ENCODE measurements at places on chromosomes 5 and 9.

- no peak for DNase-seq
These were observed 237.1 kb downstream of the RFX3 start for GRCh38 chr9:3288686-3289085.

GRCh38 chr9:100066539-100066938, 32.3 kb downstream of the ERP44 start:
- DNase-seq: no peak

DNA sequence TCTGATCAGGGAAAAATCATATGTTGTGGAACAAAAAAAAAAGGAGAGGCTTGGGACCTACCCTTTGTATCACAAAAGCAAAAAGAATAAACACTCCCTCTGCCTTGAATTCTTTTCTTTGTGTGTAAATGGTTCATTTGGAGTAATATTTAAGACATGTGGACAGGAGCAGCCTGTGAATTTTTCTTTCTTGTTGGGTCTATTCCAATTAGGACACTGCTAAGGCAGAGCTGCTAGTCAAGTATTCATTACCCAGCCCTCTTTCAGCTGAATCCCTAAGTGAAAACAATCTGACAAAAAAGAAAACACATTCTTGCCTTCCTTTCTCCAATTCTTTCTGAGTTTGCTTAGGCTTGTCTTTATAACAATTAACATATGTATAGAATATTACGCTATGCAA, 330.0 kb downstream of the EBF1 start:
- no peak for DNase-seq

DNA sequence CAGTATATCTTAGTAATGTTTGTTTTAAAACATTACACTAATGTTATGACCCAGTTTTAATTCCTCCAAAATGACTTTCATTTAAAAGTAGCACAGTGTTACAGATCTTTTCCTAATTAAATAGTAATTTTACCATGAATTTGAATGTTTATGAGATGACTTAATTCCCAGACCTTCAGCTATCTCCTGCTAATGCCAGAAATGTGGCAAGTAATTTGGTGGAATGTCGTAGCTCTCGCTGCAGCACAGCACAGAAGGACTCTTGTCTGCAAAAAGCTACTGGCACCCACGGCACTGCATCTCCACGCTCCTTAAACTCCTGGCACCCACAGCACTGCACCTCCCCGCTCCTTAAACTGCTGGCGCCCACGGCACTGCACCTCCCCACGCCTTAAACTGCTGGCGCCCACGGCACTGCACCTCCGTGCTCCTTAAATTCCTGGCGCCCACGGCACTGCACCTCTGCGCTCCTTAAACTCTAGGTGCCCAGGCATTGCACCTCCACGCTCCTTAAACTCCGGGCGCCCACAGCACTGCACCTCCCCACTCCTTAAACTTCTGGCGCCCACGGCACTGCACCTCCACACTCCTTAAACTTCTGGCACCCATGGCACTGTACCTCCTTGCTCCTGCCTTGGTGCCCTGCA, 163.1 kb downstream of the CDK5RAP2 start:
- no peak for DNase-seq

- DNase-seq: no peak
These were observed 3.7 kb downstream of the PCDHGA12 start for GRCh38 chr5:141434006-141434405.

- DNase-seq: no peak
These were observed 164.5 kb downstream of the GAS1 start for GRCh38 chr9:86782831-86783230.

DNA sequence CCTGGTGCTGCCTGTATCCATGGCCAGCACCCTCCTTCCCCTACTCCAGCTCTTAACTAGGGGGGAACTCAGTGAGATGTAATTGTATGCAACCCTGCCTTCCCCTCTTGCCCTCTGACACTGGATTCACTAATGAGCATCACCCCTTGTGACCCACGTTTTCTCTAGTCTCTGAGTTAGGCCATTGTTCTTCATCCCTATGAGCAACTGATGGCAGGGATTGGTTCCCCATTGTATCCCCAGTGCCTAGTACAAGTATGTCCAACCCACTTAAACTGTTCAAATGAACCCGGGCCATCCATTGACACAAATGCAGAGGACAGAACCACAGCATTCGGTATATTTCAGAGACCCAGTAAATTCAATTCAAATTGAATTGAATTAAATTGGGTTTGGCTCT, 77.6 kb upstream of the ASTN2 start:
- no peak for DNase-seq

GRCh38 chr5:38151878-38152277, 106.5 kb upstream of the EGFLAM start:
- DNase-seq: no peak

DNA sequence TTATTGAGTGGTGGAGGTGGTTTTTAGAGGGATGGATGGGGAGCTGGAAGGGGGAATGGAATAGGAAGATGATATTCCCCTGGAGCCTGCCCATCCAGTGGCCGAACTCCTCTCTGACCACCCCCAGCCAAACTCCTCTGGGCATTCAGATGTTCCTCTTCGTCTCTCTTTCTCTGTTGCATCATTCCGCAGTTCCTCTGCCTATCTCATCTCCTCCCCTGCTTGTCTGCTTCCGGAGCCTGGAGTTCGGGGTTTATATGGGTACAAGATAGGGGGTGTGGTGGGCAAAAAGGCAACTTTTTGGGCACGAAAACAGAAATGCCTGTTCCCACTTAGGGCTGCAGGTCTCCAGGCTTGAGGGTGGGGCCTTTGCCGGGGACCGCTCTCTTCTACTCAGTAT, 12.2 kb upstream of the CDK5RAP2 start:
- DNase-seq: no peak

DNA sequence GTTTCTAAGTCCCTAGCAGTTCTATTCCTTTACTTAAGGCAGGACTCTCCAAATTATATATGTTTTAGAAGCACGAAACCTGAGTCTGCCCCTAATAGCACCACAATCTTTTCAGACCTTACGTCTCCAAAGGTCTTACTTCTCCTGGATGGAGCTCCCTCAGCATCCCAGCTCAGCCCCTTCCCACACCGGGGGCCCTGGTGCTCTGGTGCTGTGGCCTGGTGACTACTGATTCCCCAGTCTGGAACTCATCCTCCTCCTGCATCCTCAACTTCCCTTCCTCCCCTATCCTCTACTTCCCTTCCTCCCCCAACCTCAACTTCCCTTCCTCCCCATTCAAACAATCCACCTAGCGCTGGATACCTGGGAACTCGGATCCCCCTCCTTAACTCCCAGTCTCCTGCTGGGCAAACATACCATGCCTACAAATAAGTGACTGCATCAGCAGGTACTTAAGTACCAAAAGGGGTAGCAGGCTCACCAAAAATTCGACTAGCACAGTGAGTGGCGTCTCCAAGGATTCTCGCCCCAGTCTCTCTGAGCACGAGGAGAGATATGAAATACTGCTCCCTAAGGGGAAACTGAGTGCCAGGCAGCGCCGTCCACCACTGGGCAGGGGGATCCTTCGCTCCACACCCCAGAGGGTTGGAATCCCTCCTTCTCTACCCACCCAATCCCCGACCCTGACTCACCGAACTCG, 831 bp downstream of the IGFBPL1 start:
- no peak for DNase-seq

- DNase-seq: no peak
These were observed 59.1 kb upstream of the SH3GL2 start for GRCh38 chr9:17519761-17520160.

GRCh38 chr5:166962461-166962860, 1329.0 kb upstream of the WWC1 start:
- no peak for DNase-seq

- no peak for DNase-seq
These were observed 1359.1 kb upstream of the CDH9 start for GRCh38 chr5:28397502-28397941.

- DNase-seq: no peak
These were observed 8.0 kb downstream of the EGFL7 start for GRCh38 chr9:136670576-136671253.

DNA sequence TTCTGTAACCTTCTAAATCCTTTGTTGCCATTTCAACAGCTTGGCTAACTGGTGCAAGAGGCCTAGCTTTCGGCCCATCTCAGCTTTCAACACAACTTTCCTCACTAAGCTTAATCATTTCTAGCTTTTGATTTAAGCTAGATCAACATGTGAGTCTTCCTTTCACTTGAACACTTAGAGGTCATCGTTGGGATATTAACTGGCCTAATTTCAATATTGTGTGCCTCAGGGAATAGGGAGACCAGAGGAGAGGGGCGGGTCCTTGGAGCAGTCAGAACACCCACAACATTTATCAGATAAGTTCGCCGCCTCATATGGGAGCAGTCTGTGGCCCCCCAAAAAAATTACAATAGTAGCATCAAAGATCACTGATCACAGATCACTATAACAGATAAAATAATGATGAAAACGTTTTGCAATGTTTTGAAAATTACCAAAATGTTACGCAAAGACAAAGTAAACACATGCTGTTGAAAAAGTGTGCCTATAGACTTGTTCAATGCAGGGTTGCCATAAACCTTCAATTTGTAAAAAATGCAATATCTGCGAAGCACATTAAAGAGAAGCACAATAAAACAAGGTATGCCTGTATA, 66.8 kb upstream of the PCSK1 start:
- no peak for DNase-seq

DNA sequence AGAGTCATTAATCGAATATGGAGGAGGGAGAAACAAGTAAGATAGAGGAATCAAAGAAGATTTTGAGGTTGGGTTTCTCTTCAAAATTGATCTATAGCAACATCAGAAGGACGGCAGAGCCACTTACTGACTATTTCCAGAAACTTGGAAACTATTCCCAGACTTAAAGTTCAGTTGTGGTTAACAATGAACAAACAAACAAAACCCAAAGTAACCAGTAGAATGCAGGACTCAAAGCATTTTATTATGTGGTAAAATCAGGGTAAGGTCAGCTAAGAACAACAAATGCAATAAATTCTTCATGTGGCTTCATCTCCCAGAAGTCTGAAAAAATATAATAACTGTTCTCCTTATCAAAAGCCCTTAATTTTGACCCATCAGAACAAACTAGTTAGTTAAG, 54.9 kb upstream of the OSMR start:
- no peak for DNase-seq

DNA sequence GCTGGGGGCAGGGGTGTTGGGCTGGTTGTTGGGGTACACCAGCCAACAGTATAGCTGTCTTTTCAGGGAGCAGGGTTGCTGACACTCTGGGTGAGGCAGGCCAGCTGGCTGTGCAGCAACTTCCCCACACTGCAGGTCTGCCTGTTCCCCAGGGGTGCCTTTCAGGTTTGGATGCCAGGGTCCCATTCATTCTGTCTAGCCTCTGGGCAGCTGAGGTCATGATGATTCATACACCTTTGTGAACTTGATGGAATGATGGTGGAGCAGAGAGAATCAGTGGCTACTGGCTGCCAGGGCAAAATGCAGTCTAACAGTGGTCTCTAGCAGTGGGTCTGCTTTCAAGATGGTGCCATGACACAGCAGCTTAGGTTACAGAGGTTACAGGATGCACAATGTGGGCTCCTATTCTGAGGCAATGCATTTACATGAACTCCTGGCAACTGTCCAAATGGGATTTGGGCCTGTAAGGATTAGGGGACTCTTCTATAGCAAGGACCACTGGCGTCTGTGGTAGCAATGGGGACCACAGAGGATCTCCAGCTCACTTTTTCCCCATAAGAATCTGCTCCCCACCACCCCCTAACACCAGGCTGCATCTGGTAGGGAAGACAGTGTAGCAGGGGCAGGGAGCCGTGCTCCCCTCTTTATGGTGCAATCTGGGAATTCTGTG, 103.7 kb downstream of the FEM1C start:
- DNase-seq: no peak

DNA sequence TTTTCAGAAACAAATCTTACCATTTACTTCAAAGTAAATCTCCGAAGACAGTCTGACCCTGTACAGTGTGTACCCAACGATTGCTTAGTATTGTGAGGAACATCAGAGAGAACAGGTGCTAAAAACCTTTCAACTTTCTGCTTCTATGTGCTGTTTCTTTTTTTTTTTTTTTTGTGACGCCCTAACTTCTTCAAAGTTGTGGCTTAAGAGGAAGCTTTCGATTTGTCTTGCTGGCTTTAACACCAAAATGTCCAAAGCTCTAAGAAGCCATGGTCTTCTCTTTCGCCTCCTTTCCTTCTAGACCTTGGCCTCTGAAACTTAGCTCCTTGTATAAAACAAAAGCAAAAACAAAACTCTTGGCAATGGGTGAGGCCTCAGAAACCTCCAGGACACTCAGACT, 1.2 kb downstream of the TNFSF8 start:
- no peak for DNase-seq

DNA sequence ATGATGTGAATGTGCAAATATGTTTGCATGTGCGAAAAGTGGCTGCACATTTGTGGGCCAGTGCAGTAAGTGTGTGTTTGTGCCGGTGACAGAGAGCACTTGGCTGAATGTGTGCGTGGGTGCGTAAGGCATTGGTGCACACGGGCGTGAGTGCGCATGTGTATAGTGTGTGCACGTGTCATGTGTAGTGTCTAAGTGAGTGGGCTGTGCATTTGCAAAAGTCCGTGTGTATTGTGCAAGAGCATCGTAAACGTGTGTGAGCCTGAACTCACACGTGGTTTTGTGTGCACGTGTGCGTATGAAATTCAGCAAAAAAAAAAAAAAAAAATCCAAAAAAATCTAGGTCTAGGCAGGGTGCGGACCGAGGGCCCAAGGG, 6.5 kb upstream of the EBF1 start:
- no peak for DNase-seq
